ENCODE measurements at places on chromosomes 5 and 9.
A peak's percentile ranks its signal among the peaks of the same experiment; 100 is the strongest.

DNA sequence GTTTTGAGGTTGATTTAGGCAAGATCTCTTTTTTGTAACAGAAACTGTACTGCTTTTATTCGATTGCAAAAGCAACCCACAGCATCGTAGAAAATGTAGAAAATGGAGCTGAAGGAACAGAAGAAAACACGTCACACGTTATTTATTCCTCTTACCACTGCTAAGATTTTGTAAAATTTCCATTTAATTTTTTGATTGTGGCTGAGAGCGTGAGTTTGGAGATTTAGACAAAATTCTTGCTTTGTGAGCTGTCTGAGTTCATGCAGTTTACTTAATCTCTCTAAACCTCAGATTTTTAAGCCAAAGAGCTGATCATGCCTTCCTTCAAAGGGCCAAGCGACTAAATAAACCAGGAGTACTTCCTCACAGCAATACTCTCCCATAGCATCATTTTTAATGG is 24.8 kb downstream of the DPYSL3 start:
- DNase-seq = no peak

- no peak for DNase-seq
These were observed 8.4 kb downstream of the MATR3 start for GRCh38 chr5:139301808-139302499.

DNA sequence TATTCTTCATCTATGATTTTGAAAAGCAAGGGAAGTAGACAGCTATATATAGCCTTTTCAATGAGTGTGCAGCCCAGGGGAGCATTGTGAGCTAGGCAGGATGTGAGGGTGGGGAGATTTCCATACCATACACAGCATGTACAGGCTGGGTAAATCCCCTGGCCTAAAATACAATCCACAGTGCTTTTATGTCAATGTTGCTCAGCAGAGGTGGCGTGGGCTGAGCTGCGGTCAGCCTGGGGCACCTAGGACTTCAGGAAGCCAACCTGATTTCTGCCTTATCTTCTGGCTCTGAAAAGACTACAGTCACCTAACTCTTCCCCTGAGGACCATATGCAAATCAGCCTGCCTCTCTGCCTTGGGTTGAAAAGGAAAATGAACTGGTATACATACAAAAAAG is 6.3 kb upstream of the GARIN3 start:
- peak; percentile 96 for DNase-seq

DNA sequence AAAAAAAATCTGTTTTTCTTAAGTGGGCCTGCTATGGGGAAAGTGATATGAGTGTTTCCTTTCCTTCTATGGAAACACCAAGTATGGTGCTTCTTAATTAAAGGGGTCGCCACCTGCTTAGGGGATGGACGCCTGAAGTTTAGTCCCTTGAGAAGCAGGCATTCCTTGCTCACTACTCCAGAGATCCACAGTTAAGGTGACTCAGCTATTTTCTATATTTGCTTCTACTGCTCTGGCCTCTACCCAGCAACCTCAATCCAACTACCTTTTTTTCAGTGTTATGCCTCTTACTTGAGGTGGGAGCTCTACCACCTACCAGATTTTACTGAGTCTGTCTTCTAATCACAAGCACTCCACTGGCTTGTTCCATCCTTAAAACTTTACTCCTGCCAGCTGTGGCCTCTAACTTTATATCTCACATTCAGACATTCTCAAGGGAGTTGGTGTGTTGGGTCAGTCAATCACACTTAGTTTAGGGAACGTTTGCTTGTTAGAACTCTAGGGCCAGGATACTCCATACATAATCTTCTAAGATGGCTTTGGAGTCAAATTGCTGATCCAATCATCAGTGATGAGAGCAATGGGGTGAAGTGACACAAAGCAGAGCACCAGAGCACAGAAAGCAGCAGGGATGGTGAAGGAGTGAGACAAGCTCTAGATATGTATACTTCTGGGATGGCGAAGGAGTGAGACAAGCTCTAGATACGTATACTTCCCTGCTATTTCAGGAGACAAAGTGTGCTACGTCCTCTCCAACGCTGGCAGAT is 708.1 kb downstream of the EFNA5 start:
- DNase-seq = no peak

DNA sequence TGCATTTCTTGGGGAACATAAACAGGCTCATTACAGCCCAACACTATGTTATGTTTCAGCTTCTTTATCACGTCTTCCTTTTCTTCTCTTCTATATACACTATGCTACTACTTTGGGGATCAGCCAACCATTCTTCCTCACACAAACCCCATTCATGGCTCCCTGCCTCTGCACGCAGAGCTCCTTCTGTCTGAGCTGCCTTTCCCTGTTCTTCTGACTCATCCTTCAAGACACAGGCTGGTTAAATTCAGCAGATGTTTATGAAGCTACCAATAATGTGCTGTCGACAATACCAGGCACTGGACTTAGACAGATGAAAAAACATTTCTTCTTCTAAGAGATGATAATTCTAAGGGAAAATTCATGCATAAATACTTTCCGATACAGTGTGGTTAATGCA is 102.5 kb upstream of the TXNDC8 start:
- DNase-seq = no peak

DNA sequence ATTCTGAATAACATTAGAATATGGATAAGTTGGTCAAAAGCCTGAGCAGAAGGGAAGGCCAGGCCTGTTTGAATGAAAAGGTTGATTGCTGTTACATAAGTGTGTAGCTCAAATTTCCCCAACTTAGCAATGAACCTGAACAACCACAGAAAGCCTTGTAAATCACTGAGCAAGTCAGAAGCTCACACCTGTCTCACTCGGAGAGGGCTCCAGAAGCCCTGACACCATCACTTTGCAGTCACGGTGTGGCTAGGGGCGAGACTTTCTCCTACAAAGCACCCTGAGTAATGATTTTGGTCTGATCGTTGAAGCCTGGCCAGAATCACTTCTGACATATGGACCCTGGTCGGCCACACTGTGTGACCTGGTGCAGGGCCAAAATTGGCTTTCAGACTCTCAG is 62.0 kb downstream of the MTX3 start:
- no peak for DNase-seq

DNA sequence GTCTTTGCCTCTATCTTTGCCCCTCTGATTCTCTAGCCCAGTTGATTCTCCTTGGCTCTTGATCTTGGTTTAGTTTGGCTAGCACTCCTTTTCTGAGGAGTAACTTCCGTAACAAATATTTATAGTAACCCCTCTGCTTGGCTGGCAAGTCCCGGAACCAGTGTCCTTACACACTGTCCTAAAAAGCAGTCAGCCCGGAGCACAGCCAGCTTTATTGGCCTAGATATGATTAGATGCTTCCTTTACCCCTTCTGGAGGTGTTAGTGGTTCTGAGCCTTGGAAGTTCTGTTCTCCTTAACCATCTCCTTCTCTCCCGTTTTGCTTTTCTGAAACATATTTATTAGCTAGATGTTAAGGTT is 17.0 kb upstream of the MSMP start:
- DNase-seq = no peak

GRCh38 chr5:171189442-171189841 is 119.6 kb upstream of the TLX3 start:
- DNase-seq = no peak

DNA sequence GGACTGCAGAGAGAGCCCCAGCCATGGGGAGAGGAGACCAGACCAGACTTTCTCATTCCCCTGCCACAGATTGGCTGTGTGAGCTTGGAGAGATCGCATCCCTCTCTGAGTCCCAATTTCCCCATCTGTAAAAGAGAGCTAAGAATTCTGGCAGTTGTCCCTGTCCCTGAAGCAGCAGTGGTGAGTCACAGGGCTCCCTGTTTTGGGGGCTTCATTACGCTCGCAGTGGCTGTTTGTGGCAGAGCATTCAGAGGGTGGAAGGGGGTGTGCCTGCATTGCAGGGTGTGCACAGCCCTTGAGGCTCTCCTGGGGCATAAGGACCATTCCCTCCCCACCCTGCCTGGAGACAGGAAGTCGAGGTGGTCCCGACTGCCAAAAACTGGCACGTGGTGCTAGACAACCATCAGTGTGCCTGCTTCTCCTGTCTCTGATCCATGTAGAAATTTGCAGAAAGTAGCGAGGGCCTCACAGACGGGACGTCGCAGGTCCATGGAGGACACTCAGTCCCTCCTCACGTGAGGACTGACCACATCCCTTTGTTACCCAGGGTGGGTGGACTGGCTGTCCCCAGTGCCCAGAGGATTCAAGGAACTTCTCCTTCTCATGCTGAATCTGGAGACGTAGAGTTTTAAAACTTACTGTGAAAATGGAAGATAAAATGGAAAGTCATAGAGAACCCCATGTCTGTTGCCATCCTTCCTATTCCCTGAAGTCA is 35.3 kb downstream of the HRH2 start:
- DNase-seq = no peak

DNA sequence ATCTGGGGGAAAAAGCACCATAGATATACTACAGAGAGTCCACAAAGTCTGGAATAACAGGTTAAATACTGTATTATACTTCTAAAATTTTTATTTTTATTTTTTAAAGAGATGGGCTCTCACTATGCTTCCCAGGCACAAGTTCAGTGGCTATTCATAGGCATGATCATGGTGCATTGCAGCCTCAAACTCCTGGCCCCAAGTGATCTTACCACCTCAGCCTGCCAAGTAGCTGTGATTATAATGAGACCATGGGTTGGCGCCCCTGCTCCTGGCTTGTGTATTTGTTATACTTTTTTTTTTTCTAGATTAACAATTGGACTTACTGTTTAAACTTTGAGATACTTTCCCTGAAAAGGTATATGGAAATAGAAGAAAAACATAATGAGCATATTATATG is 25.9 kb downstream of the ERBIN start:
- no peak for DNase-seq

- no peak for DNase-seq
These were observed 151.5 kb downstream of the CAVIN4 start for GRCh38 chr9:100729336-100729895.

DNA sequence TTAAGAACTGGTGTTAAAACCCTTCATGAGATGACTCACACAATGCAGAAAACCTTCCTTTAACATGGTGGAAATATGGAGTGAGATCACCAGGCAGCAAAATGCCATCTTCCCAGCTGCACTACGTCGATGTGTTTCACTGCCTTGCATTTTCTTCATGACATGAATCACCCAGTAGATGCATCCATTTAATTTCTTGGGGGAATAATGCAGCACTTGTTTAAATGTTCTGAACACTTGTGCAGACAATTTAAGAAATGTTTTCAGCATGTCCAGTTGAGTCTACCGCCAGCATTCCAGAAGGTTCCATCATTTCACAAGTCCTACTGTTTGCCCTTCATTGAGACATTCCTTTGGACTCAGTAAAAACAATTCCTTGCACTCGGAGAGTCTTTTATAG is 81.6 kb downstream of the ADAMTS16 start:
- DNase-seq = no peak

- DNase-seq = no peak
These were observed 659.3 kb downstream of the ACTL7B start for GRCh38 chr9:108196332-108197007.

GRCh38 chr9:17622141-17622540 is 43.3 kb downstream of the SH3GL2 start:
- no peak for DNase-seq

DNA sequence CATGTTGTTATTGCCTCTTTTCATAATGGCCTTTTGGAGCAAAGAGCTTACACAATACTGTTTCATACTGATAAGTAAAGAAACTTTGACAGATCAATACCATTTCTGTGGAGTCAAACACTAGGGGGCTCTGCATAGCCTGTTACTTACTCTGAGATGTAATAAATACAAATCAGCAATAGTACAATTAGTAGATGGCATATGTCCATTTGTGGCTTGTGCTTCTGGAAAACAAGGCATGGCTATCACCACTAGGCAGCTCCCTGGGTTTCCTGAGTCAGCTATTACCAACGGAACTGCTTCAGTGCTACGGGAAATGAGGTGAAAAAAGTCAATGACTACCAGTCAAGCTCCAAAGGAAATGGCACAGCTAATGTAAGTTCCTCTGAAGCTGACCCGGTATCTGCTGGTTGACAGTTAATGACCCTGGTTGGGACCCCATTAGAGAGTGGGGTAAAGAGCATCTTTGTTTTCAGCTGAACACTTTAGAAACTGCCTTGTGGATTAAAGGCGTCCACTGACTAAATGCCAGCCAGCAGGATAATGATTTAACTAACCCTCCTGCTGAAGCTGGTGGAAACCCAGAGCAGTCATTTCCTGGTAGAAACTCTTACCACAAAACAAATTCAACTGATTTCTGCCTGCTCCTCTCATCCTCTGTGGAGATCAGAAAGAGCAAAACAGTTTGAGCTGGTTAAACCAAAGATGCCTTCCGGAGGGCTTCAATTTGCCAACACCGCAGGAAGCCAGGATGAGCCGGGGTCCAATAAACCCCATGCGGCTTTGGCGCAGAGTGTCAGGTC is 69.0 kb upstream of the FAM169A start:
- no peak for DNase-seq

- no peak for DNase-seq
These were observed 64.2 kb downstream of the COL5A1 start for GRCh38 chr9:134705786-134706185.

Data from MM.1S (cell line).